ENCODE measurements at places on chromosomes 2 and 18.

DNA sequence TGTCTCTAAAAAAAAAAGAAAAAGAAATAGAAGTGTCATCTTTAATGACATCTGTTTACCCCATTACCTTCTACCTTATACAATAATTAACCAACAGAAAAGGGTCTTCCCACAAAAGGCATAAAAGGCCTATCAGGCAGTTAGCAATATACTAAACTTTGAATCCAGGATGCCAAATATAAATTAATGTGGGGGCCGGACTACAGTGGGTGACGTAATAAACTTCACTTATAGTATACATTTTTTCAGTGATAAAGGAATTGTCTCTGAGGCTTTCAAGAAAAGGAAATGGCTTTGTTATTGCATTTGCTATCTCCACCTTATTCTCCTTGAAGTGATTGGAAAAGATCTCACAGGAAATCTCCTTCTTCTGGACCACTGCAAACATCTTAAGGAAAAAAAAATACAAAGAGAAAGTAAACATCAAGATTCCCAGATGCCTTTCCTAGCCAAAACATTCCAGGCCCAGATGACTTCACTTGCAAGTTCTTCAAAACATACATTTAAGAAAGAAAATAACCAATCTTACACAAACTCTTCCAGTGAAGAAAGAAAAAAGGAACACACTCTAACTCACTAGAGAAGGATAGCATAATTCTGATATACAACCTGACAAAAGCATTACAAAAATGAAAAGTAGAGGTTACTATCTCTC, 126.2 kb upstream of the CAB39 start:
- no peak for DNase-seq

DNA sequence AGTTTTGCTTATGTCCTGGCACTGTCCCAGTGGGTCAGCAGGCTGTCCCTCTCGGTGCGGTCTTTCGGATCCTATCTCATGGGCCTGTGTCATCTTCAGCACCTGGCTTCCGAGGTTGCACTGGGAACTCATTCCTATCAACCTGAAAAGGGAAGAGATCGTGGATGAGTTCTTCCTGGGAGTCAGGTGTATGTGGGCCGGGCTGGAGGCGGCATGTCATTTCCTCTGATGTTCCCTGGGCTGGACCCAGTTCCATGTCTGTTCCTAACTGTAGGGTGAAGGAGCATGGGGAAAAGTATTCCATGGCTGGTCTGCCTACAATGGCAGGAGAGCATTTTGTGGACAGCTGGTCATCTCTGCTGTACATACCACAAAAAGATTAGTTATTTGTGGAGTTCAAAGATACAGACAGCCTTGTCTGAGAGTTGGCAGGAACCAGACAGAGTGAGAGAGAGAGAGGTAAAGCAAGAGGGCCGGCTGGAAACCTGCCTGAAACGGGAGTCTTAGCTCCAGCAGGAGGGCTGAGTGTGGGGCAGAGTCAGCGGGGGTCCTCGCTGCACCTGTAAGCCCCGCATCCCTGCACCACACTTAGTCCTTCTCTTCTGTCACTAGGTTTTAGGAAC, 25.2 kb downstream of the FAM228A start:
- DNase-seq: no peak

- DNase-seq: no peak
Measured at GRCh38 chr2:162092658-162093556, 18.9 kb upstream of the DPP4 start.

DNA sequence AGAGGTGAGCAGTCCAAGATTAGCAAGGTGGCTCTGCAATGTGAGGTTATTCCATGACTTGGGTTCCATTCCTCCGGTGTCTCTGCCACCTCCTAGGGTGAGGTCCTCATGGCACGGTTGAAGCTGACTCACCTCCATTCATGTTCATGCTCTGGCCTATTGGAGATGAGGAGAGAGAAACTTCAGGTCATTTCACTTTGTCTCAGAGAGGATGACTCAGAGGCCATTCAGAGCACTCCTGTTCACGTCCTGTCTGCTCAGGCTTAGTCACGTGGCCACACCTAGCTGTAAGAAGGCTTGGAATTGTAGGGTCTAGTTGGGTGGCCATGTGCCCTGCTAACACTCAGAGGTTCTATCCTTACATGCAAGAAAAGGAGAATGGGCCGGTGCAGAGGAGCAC, 67.5 kb upstream of the MBOAT2 start:
- no peak for DNase-seq

DNA sequence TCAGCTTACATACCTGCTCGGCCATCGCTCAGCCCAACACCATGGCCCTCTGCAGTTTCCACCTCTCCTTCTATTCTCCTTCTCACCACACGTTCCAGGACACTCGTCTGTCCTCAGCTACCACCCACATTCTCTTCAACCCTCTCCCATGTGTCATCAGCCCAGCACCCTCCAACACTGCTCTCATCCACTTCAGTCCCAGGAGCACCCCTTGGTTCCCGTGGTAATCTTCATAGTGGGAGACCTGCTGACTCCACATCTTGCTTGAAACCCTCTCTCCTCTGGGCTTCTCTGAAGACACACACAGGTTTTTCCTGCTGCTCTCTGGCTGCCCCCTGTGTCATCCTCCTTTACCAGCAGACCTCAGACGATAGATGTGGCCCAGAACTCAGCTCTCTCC, 228.7 kb downstream of the GBX2 start:
- no peak for DNase-seq

DNA sequence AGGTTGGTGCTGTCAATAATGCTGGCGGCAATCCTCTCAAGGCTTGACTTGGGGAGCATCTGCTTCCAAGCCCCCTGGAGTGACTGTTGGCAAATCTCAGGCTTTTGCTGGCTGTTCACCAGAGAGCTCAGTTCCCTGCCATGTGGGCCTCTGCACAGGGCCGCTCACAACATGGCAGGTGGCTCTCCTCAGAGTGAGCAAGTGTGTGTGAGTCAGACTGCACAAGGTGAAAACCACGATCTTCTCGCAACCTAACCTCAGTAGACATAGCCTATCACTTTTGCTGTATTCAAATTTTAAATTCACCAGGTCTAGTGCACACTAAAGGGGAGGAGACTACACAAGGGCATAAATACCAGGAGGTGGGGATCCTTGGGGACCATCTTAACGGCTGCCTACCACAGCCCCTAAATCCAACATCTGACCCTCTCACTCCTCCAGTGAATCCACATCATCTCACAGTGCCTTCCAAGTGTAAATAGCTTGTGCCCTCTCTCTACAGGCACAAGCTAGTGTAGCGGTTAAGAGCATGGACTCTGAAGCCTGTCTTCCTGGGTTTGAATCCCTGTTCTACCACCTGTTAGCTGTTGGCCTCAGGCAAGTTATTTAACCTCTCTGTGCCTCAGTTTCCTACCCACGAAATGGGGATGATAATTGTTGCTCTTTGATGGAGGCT, 187.7 kb upstream of the CXCR4 start:
- DNase-seq: no peak

DNA sequence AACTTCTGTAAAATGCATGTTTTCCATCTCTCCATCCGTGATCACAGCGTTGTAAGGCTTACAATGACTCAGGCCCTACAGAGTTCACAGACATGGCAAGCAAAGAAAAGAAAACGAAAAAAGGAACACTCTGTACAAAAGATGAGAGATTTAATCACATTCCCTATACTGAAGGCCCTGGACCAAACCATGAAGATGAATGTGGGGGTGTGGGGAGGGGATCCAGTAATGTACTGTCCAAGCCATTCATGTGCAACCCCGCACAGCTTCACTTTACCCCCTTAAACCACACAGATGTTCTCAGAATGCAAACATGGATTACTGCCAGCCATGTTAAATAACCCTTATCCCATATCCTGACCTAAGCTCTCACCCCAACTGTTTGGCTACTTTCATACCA, 391.1 kb downstream of the NCKAP5 start:
- no peak for DNase-seq

DNA sequence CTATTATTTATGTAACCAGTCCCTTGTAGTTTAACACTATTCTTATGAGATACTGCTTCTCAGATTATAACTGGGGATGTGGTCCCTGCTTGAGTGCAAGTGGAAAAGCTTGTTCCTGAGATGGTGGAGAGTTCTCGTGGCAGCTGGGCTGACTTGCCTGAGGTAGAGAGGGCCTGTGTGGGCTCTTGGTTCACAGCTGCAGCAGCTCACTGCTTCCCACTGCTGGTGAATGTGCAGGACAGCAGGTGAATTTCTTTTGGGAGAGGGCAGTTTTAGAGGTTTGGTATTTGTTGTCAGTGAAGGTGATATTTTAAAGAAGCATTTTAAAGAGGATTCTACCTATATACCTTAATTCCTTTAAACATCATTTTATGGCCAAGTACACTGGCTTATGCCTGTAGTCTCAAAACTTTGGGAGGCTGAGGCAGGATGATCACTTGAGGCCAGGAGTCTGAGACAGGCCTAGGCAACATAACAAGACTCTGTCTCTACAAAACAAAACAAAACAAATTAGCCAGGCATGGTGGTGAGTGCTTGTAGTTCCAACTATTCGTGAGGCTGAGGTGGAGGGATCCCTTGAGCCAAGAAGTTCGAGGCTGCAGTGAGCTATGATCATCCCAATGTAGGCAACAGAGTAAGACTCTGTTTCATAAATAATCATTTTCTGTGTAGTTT, 94.8 kb downstream of the MTA3 start:
- peak; percentile 38 for DNase-seq
